Stimulated activated CD4-positive, alpha-beta T cell treated with anti-CD3 and anti-CD28 coated beads, Interleukin-12 subunit alpha, Interleukin-12 subunit beta, amount 100 ng/mL, for 24 hours (primary cell): ENCODE measurements at places on chromosomes 1 and 21.
A peak's percentile ranks its signal among the peaks of the same experiment; 100 is the strongest.

DNA sequence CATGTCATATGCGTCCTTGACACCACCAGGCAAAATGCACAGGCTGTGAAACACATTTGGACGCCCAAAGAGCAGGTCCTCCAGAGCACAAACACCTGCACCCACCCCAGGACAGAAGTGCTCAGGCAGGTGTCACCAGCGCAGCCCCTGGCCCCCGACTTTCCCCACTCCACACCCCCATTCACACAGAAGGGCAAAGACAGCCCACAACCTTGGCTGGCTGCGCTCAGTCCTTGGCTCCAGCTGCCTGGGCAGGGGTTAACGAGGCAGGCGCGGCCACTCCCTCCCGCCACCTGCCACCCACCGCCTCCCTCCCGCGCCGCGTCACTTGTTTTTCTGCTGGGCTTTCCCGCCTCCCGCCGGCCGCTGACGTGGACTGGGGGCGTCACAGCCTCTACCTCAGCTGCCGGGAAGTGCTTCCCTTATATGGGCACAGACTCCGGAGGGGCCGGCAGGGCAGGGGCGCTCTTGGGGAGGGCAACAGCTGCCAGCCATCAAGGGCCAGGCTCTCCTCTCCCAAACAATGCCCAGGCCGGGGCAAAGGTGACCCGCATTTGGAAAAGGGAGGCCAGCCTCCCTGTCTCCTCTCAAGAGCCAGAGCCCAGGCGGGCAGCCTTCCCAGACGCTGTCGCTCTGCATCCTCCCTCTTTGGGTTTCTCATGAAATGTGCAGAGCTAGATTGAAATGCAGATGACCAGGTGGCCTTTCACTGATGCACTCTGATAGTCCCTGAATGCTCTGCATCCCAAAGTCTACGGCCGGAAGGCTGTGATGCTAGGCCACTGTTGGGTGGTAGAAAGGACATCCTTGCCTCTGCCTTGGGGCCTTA lies 14.8 kb upstream of the BTG2 start:
- peak; percentile 96 for DNase-seq

DNA sequence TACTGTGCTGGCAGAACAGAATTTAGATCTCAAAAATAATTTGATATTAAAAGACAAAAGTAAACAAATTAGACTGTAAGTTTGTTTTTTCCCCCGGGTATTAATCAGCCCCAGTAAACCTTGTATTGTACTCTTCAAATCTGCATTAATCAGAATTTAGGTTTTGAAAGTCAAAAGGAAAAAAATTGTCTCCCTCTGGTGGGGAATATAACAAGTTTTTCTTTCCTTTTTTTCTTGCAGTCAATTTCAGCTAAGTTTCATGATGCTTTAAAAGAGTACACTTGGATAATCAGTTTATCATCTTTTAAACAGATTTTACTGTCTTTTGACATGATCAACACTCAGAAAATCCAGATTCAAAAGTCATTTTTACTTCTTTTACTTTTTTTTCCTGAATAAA lies 134.5 kb upstream of the PKN2 start:
- DNase-seq, result no peak

DNA sequence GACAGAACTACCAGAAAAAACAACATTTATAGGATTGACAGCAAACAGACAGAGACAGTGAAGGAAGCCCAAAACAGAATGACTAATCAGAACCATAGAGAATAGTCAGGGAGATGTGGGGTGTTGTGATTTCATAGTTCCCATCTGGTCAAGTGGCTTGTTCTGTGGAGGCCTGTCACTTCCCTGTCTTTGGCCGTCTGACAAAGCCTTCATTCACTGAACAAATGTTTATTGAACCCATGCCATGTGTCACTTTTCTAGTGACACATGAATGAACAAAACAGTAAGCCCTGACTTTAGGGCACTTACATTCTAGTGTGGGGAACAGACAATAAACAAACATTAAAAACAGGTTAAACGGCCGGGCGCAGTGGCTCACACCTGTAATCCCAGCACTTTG lies 3.2 kb upstream of the SRRM1 start:
- DNase-seq, result no peak

DNA sequence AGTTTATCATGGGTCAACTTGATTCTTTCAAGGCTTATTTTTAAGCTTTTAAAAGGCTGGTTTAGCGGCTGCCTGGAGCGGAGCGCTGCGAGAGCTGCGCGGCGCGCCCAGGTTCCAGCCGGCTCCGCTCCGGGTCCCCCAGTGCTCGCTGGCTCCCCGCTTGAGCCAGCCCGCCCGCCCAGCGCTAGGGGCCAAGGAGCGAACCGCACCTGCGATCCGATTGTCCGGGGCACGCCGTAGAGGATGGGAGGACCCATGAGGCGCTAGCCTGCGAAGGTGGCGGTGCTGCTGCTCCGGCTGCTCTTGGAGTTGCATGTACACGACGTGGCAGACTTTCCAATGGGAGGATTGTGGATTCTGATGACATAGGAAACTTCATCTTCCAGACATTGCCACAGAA lies 9.9 kb upstream of the CFHR4 start:
- no peak for DNase-seq

DNA sequence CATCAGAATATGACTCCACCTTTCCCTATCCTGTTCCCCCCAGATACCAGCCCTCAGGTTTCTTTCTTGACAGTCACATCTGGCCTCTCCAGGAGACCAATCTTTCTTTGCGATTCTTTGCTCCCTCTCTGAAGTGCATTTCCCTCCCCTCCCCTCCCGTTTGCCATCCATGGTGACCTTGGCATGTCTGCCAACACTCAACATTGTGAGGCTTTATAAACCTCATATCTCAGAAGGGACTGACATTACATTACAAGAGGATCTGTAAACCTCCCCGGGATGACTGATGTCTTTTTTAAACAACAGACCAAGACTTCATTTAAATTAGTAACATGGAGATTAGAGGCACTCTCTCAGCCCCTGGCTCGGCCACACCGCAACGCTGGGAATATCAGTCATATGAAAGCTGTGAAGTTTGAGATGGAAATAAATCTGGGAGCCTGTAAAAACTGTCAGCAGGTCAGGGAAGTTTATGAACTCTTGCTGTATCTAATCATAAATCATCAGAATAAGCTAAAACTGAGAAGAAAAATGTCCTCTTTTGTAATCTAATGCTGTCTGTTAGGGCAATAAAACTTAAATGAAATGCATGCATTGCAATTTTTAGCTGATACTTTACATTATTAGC lies 401.7 kb upstream of the PROX1 start:
- no peak for DNase-seq

DNA sequence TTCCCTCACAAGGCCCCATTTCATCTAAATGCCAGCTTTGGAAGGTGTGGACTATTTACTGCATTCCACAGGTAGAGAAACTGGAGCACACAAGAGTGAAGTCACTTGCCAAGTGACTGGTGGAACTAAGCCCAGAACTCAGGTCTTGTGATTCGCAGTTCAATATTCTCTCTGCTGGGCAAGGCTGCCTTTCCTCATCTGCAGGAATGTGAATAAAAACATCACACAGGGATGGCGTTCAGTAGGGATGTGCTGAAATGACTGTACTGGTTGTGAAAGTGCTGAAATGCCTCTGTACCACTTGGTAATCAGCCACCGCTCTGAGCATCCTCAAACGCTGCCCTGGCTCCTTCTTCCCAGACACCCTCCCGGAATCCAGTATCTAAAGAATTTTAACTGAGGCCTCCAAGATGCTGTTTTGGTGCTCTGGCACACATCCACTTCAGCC lies 145.6 kb downstream of the HIVEP3 start:
- no peak for DNase-seq

GRCh38 chr1:63878932-63879331 lies 105.1 kb downstream of the ROR1 start:
- no peak for DNase-seq

DNA sequence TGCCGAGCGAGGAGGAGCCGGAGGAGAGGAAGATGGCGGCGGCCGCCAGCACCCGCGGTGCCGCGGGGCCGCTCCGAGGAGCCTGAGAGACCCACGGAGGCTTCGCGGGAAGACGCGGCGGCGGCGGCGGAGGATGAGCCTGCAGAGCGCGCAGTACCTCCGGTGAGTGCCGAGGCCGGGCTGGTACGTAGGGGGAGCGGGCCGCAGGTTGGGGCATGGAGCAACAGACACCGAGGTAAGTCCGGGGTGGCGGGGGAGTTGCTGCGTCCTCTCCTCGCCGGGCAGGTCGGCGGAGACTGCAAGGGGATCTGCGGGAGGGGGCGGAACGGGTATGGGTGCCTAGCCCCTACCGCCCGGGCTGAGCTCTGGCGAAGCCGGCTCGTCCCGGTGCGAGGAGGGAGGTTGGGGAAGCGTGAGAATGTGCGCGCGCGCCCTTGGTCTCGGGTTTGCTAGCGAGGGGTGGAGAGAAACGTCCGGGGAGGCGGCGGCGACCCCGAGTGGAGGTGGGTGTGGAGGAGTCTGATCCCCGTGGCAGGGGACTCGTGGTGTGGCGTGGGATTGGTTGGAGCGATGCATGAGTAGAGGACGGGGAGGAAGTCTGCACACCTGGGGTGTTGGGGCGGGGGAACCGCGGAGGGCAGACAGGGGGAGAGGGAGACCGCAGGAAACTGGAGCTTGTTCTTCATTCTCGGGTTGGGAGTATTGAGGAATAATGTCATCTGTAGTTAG lies at the start of gene SMG7:
Gene SMG7, plus strand, starts transcription at position 12 of the 729 bp plus-strand sequence. Its CDS starts 122 bp downstream, at position 134.
- peak; percentile 19 for DNase-seq

- no peak for DNase-seq
Observed at GRCh38 chr1:74693473-74693872, 19.9 kb upstream of the ERICH3 start.

GRCh38 chr1:27374362-27375086 lies at the start of gene FCN3:
FCN3 (minus strand) TSS chr1:27374824; CDS start chr1:27374818, 6 bp downstream.
- no peak for DNase-seq

DNA sequence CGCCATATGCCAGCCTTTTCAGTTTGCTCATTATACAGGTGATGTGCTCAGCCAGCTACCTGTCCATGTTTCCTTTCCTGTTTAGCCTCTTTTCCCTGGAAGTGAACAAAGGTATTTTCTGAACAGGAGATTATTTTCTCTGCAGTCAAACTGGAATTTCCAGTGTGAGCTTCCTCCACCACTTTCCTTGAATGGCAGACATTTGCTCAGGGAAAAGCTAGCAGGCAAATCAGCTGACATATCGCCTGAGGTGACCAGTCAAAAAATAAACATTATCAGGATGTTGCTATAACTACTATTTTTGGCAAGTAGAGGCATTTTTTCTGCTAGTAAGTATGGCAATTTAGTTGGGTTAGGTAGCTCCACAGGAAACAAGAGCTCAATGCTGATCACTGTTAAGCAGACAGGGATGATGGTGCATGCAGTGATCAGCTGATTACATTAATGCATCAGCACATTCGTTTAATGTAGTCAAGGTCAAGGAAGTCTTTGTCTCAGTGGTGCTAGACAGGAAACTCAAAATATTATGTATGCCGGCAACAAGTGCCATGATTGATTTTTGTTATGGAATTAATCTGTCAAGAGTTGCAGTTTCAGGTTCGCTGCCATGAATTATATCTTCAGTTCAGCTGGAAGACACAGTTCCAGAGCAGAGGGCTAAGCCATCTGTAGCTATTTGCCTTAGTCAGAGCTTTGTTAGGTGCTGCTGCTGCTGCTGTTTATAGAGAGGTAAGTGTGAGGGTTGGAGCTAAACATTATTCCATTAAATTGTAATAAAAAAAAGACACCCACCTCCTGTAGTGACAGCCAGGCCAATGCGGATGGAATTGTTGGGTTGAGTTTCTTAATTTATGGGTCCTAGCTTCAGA lies 179.7 kb upstream of the ST6GALNAC5 start:
- no peak for DNase-seq

GRCh38 chr1:202944438-202944921 lies 13.6 kb downstream of the ADIPOR1 start:
- no peak for DNase-seq
